ENCODE measurements at places on chromosomes 12 and 14. TPM values are rescaled to one million over a fixed set of nuclear protein-coding genes. Genes with fewer than 3 reads are reported as not detected.

The HCAR2 gene
- total RNA-seq: not detected

The MGP gene
- total RNA-seq: 12.0 TPM

The HOXC4 gene
- not detected for total RNA-seq

The RIMBP2 gene
- total RNA-seq: 34.2 TPM

The TUBA1C gene
- 39.3 TPM for total RNA-seq

All from temporal lobe (tissue), 4 donors.